ENCODE measurements at places on chromosomes 3 and 15.

GRCh38 chr3:51657234-51657633 lies 13.8 kb upstream of the TEX264 start:
- DNase-seq: no peak

DNA sequence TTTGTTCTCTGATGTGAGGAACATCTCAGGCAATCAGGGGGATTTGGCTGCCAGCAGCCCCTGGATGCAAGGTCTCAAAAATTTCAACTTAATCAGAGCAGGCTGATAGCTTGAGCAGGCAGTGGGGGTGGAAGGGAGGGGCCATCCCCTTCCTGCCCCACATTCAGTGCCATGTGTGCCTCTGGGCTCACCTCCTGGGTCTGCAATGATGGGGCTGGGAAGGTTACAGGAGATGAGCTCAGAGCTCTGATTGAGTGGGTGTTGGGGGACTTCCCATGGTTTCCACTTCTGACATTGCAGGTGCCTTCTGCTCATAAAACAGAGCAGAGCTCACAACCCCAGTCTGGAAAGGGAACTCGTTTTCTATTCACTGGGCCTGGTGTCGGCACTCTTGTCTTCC lies 37.0 kb downstream of the PARP16 start:
- no peak for DNase-seq

GRCh38 chr15:37009288-37009687 lies 91.1 kb downstream of the MEIS2 start:
- DNase-seq: no peak

DNA sequence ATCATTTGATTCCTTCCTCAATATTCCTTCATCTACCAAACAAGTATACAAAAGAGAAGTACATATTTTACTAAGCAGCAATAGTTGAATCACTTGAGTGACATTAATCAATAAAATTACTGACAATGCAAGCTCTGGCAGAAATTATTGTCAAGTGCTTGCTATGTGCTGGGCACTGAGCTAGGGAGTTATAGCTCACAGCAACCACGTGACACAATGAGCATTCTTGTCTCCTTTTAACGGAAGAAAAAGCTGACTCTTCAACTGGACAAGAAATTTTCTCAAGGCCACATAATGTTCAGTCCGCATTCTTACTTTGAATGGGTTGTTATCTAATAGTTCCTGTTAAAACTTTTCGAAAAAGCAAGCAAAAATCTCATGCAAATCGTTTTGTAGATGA lies 500.1 kb downstream of the PYDC2 start:
- no peak for DNase-seq

DNA sequence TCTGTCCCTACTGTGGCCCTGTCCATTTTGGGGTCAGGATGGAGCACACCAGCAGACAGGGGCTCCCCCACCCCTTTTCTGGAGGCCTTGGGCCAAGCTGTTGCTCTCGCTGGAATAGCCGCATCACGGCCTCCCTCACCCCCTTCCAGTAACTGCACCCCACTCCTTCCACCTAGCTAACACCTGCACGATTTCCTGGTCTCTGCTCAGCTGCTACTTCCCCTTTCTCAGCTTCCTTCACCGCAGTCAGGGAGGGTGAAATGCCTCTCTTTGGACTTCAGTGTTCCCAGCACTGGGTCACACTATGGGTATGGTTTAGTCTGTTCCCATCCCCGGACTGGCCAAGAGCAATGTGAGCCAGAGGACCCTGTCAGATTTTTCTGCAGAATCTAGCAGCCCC lies 400.2 kb downstream of the MCTP2 start:
- no peak for DNase-seq

DNA sequence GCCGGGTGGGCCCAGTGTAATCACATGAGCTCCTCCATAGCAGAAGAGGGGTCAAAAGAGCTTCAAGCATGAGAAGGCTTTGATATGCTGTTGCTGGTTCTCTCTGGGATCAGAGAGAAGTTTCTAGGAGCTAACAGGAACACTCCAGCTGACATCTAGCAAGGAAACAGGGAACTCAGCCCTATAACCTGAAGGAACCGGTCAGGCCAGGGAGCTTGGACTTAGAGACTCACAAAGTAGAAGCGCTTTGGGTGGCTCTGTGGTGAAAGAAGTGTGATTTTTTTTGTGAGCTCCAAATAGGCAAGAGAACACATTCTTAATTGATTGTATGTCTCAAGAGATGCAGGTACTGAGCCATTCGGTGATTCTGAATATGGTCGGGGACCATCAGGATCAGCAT lies 26.2 kb upstream of the EPHB1 start:
- DNase-seq: peak; percentile 17

DNA sequence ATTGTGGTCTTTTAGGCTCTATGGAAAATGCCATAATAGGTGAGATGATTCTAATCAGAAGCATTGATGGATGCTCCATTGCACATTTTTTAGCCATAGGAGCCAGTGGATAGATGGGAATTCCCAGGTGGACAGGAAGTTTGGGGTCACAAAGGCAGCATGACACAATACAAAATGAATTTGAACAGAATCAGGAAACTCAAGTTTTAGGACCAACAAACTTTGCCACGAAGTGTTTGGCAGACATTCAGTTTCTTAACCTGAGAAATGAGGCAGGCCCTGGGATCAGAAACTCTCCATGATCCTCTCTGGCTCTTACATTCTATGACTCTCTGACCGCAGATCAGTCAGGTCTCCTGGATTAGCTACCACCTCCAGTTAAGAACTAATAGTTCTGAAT lies 275.4 kb downstream of the TIGIT start:
- no peak for DNase-seq

- peak; percentile 92 for DNase-seq
Measured at GRCh38 chr3:64023187-64023860, at the start of gene PSMD6. TSS of gene PSMD6 (minus strand) at chr3:64023494. CDS start at chr3:64023419, 75 bp downstream.

- DNase-seq: no peak
Measured at GRCh38 chr3:9184461-9184835, 65.0 kb downstream of the SRGAP3 start.

- DNase-seq: no peak
Measured at GRCh38 chr3:95254758-95255157, 1191.9 kb downstream of the NSUN3 start.

DNA sequence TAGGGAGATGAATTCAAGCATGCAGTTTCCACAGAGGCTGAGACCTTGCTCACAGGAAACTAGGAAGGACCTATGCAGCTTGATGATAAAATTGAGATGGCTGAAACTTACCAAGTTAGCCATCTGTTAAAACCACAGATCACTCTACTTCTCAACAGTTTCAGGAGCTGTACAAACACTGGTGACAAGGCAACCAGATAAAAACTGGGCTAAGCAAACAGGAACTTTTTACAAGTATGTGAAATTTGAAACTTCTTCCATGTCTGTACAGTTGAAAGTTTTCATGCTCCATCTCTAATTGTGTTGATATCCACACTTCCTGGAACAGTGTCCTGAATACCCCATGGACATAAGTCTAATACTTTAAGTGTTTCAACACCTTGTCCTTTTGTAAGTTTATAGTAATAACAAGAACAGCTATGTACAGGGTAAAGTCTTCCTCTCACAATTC lies 78.2 kb downstream of the FAIM start:
- peak; percentile 21 for DNase-seq

DNA sequence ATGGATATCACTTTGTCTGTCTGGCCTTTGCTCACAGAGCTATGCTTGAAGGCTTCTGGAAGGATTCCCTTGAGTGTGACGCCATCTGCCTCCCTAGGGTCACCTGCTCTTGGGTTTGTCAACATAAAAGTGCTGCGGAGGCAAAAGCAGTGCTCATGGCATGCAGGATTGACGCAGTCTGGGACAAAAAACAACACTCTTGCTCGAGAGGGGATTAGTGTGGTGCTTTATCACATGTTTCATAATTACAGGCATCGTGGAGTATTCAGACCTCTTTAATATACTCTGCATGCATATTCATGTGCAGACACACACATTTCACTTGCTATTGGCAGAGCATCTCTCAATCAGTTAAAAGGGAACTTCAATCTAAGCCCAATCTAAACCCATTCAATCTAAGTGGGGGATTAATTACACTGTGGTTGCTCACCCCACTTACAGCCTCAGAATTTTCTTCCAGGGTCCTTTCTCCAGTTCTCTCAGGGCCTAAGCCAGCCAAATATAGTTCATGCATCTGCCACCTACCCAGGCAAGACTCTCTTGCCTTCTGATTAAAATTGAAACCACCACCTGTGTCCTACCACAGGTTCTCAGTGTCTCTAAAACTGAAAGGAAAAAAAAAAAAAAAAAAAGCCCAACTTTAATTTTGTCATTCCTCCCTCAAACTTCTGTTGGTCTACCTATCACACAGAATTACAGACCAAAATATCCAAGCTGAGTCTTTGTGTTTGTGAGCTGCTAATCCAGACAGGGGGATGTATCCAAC lies 75.6 kb downstream of the BFSP2 start:
- DNase-seq: peak; percentile 47

DNA sequence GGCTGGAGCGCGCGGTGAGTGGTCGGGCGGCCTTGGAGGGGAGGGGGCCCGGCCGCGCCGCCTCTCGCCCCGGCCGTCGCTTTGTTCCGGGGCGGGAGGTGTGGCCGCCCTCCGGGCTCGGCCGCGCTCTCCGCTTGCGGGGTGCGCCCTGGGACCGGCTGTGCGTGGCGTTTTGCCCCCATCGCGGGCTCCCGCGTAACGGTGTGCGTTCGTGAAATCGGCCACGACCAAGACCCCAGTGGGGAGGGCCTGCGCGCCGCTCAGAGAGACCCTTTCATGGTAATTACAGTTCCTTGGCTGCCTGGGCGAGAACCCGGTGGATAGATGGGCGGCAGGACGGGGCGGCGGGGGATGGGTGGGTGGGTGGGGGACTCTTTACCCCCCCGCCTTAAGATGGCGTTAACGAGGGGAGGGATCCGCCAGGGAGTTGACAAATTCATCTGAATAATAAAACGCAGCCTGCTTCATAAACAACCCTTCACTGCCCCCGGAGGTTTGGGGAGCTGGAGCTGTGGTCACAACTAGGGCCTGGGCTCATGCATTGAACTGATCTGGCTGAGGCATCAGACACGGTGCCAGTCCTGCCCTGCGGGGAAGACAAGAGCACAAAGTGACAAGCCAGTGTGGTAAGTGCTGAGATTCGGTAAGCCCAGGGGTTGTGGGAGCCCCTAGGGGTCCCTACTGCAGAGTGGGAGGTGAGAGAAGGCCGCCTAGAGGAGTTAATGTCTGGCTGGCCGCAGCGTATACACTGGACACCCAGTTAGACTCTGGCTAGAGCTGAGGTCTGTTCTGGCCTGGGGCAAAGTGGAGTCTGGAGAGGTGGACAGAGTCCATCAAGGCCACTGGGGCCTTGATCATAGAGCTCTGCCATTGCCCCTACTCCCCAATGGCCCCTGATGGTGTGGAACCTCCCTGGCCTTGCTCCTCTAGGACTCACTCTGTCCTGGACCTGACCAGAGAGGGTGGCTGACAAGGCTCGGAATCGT lies 668 bp downstream of the MRAS start:
- DNase-seq: peak; percentile 39

DNA sequence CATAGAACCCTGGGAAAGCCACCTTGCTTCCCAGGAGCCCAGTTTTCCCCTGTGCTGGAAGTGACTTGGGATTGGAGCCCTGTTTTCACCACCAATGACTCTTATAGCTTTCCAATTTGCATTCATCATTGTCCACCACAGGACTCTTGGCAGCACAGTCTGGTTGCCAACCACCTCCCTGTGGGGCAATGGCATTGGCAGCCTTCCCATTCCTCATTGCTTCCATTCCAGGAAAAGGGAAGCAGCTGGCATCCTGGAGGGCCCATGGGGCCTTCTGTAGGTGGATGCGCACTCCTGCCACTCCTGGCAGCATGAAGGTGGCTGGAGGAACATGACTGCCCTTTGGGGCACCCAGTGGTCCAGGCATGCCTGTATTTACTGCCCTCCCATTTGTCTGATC lies 57.7 kb downstream of the FEM1B start:
- no peak for DNase-seq

DNA sequence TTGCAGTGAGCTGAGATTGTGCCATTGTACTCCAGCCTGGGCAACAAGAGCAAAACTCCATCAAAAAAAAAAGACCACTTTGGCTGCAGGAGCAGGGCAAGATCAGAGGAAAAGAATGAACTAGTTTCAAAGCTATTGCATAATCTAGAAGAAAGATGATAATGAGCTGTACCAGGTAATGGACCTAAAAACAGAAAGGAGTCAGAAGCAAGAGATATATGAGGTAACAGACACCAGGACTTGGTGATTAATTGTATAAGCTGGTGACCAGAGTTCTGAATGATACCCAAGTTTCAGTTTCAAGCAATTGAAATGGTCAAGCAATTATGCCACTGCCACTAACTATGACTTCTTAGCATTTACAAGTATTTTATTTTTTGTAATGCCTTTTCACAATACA lies 2.9 kb downstream of the POLQ start:
- no peak for DNase-seq

DNA sequence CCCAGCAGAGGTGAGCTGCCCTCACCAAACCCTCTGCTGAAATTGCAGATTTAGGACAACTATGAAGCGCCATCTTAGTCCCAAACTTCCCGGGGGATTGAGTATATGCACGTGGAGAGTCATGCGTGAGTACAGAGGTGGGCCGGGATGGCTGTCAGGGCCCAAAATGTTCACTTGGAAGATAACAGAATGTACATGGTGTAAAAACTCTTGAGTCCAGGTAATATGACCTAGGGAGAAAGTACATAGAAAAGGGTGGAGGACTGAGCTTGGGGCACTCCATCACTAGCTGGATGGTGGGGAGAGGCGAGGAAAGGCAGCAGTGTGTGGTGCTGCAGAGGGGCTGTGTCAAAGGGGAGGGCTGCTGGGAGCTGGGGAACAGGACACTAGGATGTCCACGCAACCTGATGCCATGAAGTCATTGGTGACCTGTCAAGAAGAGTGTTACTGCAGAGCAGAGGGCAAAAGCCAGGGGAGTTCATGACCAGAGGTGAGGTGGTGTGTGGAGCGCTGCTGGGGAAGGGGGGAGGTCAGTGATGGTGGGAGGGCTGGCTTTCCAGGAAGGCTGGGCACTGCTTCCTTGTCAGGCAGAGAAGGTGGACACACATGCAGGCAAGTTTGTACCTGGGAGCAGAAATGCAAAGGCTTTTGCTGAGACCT lies 236.2 kb upstream of the LYSMD4 start:
- DNase-seq: no peak

Measured in hepatocyte (in vitro differentiated cells).